Right atrium auricular region (tissue), 2 donors: ENCODE measurements at places on chromosomes 6 and 20.

DNA sequence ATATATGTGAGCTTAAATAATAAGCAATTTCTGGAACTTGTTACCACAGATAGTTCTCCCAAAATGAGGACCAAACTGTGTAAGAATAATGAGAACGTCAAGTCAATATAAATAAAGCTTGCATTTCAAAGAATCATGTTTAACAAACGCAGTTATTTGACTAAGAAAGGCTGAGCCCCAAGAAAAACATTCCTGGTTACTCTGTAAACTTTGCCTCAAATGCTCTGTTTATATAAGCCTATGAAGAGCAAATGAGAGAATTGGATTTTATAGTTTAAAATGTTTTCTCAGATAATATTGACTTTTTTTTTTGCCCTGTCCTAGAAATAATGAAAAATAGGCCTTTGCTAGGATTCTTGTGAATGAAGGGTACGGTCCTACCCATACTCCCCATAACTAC, 81.3 kb downstream of the C6orf52 start:
- peaks cover 7% of the 10 kb centered on the region for H3K4me1 ChIP-seq
- H3K27me3 ChIP-seq: no peaks in the 10 kb centered on the region
- DNase-seq: no peak
- no peak overlapping the region for H3K27ac ChIP-seq

- H3K36me3 ChIP-seq: no peaks in the 10 kb centered on the region
- H3K4me3 ChIP-seq: no peak overlapping the region
- no peaks in the 10 kb centered on the region for H3K27me3 ChIP-seq
Measured at GRCh38 chr20:2387580-2387979, 6.9 kb downstream of the TGM6 start.

GRCh38 chr6:161233986-161234661, 39.7 kb downstream of the AGPAT4 start:
- no peak overlapping the region for H3K4me3 ChIP-seq
- peak; percentile 83 for DNase-seq
- H3K27ac ChIP-seq: no peak overlapping the region
- peaks cover 24% of the 10 kb centered on the region for H3K4me1 ChIP-seq

GRCh38 chr20:32028647-32029372, 18.6 kb downstream of the CCM2L start:
- no peaks in the 10 kb centered on the region for H3K36me3 ChIP-seq
- H3K4me1 ChIP-seq: peaks cover 9% of the 10 kb centered on the region
- no peak overlapping the region for H3K4me3 ChIP-seq
- no peak overlapping the region for H3K27ac ChIP-seq

DNA sequence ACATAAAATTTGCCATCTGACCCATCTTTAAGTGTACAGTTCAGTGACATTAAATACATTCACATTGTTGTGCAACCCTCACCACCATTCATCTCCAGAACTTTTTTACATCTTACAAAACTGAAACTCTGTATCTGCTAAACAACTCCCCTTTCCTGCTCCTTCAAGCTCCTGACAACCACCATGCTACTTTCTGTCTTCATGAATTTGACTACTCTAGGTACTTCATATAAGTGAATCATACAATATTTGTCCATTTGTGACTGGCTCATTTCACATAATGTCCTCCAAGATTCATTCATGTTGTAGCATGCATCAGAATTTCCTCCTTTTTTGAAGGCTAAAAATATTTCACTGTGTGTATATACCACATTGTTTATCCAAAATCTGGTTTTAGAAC, 86.9 kb upstream of the SMLR1 start:
- no peaks in the 10 kb centered on the region for H3K4me1 ChIP-seq
- DNase-seq: no peak
- no peaks in the 10 kb centered on the region for H3K27me3 ChIP-seq
- no peak overlapping the region for H3K4me3 ChIP-seq
- H3K36me3 ChIP-seq: no peaks in the 10 kb centered on the region

- H3K4me1 ChIP-seq: no peaks in the 10 kb centered on the region
- H3K4me3 ChIP-seq: no peak overlapping the region
- no peak overlapping the region for H3K27ac ChIP-seq
- no peaks in the 10 kb centered on the region for H3K27me3 ChIP-seq
- no peaks in the 10 kb centered on the region for H3K36me3 ChIP-seq
Measured at GRCh38 chr6:165110860-165111259, 198.5 kb downstream of the C6orf118 start.

GRCh38 chr6:6714953-6715352, 126.4 kb downstream of the LY86 start:
- no peaks in the 10 kb centered on the region for H3K27me3 ChIP-seq
- peaks cover 45% of the 10 kb centered on the region for H3K4me1 ChIP-seq
- H3K36me3 ChIP-seq: no peaks in the 10 kb centered on the region
- H3K4me3 ChIP-seq: no peak overlapping the region
- DNase-seq: no peak
